ENCODE measurements at places on chromosomes 2 and 18.
A peak's percentile ranks its signal among the peaks of the same experiment; 100 is the strongest.

GRCh38 chr2:73998933-73999332, 14.2 kb downstream of the TET3 start:
- no peak for DNase-seq

- no peak for DNase-seq
These were observed 131.9 kb downstream of the TGIF1 start for GRCh38 chr18:3581890-3582289.

DNA sequence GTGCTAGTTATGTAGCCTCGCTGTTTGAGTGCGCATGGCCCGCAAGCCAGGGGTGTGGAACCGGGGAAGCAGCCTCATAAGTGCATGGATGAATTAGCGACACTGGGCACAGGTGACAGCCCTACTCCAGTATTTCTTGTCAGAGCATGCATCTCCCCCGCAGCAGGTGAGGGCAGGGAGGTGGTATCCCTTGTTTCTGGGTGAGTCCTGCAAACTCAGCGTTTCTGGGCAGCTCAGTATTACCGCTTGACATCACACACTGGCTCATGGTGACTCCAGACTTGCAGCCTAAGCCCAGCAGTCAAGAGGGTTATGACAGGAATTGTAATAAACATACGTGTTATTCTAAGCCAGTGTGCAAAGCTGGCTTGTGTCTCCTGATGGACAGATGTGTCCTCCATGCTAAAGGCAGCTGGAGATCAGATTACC, 2.5 kb downstream of the CABLES1 start:
- peak; percentile 88 for DNase-seq

DNA sequence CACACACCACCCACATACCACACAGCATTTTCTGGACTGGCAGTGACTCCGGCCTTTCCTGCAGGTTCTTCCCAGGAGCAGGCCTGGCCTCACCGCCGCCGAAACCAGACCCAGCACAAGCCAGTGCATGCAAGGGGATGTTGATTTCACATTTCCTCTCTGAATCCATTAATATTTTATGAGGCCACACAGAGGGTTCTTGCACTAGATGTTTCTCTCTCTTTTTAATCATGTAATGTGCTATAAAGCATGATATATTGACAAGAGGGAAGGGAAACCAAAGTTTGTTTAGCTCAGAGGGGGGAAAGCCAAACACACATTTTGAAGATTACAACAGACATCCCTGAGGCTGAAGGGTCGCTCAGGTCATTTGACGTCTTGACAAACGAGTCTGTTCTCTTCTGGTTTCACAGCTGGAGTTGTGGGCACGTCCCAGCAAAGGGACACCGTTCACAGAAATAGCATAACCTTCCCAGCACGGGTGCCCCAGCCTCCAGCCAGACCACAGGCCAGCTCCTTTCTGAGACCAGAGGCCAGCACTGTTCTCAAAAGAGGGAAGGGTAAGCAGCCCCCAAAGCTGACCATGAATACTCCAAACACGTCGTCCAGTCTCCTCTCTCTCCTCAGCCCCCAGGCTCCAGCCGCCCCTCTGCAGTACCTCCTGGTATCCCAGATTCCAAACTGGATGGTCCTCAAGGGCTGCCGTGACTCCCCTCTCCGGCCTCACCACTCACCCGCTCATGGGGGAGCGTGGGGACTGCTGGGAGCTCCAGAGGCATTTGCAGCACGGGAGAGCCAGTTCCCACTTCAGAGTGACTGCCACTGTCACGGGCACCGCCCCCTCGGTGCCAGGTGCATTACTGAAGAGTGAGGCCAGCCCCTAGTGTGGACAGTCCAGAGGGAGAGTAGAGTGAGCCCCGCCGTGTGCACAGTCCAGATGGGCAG, 340.3 kb upstream of the SALL3 start:
- DNase-seq = no peak

GRCh38 chr18:11937874-11938478, 29.9 kb upstream of the MPPE1 start:
- peak; percentile 15 for DNase-seq

DNA sequence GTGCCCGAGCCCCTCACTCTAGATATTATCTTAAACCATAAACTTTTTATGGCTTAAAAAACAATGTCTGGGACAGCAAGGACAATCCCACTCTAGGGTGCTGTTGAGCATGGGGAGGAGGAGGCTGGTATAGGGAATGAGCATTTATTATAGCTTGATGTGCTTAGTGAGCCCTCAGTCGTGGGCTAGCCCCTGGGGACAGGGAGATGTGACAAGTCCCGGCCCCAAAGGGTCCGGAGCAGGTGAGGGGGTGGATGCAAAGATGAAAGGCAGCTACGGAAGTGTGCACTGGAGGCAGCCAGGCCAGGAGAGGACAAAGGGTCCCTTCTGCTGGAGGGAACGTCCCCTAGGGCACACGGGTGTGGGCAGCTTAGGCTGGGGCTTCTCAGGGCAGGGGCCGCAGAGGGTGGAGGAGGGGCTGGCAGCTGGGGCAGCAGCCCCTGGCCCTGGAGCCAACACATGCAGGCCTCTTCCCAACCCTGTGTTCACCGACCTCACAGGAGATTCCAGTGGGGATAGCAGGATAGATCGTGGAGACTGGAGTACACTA, 106.3 kb upstream of the GPC1 start:
- no peak for DNase-seq

Data from DMS79 (cell line).